ENCODE measurements at places on chromosomes 3 and 15. TPM values are rescaled to one million over a fixed set of nuclear protein-coding genes. Genes with fewer than 3 reads are reported as not detected.

CHRM5 gene
- total RNA-seq, result not detected

CNTN3 gene
- 2.3 TPM for total RNA-seq

DNA sequence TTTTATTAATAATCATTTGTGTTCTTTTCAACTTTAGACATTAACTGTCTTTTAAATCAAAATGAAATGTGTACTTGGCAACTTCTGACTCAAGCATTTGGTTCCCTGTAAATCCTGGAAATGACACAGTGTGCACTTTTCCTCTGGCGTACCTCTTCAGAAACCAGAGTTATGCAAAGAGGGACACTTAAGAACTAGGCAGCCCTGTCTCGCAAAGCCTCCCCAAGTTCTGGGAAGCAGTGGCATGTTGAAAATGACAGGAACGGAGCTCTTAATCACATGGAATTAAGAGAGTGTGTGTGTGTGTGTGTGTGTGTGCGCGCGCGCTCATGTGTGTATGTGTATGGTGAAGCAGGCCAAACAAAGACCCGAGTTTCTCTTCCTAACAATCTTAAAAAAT, 707.4 kb downstream of the MECOM start:
- no peak overlapping the region for H3K4me3 ChIP-seq
- no peak overlapping the region for H3K27ac ChIP-seq
- H3K36me3 ChIP-seq, result no peaks in the 10 kb centered on the region
- no peaks in the 10 kb centered on the region for H3K27me3 ChIP-seq

- no peak overlapping the region for H3K27ac ChIP-seq
- H3K4me1 ChIP-seq, result no peaks in the 10 kb centered on the region
- no peak overlapping the region for H3K4me3 ChIP-seq
- H3K36me3 ChIP-seq, result no peaks in the 10 kb centered on the region
These were observed 14.1 kb downstream of the TMEM207 start for GRCh38 chr3:190435618-190436017.

DNA sequence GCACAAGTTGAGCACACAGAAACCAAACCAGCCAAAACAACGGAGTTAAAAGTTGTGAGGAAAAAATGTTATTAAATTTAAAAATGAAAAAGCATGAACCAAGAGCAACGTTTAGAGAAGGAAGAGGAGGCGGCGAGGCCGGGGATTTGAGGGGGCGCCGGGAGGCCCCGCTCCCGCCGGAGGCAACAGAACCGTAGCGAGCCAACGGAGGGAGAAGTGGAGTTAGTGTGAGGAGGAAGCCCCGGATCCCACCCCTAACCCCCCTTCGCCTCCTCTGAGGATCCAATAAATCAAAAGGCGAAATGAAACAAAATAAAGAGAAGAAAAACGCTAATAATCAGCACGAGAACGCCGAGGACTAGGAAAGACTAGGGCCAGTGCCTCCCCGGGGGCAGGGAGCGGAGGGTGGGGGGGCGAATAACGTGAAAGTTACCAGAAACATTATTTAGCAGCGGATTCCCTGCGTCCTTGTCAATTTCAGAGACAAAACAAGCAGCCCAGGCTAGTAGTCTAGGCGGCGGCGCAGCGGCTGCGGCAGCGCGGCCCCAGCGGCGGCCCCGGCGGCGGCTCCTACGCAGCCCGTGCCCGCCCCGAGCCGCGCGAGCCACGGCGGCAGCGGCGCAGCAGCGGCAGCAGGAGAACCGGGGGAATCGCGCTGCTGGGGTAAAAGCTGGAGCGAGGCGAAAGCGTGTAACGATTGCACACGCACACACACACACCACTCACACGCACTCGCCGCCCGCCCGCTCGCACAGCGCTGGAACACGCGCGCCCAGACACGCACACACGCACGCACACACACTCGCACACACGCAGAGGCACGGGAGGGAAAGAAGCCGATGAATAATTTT, 1.7 kb downstream of the MEIS2 start:
- no peaks in the 10 kb centered on the region for H3K36me3 ChIP-seq
- H3K27ac ChIP-seq, result peak overlapping the region; percentile 96

PPP1R14D gene
- total RNA-seq, result not detected

DNA sequence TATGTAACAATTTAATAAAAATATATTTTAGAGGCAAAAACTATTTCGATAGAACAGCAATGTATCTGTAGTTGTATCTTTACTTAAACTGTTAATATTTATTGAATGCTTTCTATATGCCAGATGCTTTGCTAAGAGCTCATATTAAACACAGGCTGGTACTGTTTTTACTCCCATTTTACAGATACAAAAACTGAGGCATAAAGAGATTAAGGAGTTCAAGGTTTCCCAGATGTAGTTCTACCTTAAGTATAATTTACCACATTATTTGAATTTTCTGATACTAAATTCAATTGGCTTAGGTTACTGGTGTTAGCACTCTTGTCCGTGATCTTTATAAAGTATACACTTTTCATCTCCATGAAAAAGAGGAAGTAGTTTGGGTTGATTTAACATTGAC, 149.8 kb downstream of the ROBO2 start:
- H3K36me3 ChIP-seq, result no peaks in the 10 kb centered on the region
- H3K4me1 ChIP-seq, result peaks cover 3% of the 10 kb centered on the region
- no peak for DNase-seq

DNA sequence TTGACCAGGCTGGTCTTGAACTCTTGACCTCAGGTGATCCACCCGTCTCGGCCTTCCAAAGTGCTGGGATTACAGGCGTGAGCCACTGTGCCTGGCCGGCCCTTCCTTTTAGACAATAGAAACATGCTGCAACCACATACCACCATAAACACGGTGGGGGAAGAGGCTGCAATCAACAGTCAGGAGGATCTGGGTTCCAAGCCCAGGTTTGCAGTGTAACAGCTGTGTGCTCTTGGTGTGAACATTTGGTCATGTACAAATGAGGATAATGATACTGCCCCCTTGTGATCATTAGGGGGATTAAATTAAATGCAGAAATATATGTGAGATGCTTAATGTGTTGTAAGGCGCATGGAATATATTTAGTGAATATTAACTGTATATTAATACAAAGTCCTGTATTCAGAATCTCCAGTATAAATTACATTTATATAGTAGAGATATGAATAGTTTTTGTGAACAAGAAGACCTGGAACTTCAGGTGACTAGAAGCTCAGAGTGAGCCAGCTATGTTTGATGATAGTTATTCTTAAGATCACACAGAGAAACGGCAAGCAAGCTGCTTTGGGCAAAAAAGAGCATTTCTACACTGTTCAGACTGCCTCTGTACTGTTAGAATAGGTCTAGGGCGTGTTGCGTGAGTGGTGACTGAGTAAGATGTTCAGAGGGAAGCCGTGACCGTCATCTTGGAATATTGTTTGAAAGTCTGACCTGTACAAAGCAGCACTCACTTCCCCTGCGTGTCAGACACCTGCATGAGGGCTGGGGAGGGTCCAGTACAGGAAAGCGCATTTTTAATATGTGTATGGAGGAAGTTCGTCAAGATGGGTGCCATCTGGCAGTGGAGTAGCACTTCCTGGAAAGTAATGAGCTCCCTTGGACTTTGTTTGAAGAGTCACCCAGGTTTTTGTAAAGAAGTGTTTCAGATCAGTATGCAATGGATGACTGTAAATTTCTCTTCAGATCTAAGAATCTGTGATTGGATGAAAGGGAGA, 125.8 kb downstream of the PGPEP1L start:
- no peaks in the 10 kb centered on the region for H3K4me1 ChIP-seq
- H3K36me3 ChIP-seq, result no peaks in the 10 kb centered on the region
- H3K27ac ChIP-seq, result no peak overlapping the region
- no peak overlapping the region for H3K4me3 ChIP-seq

- H3K4me3 ChIP-seq, result no peak overlapping the region
- H3K4me1 ChIP-seq, result no peaks in the 10 kb centered on the region
- H3K27ac ChIP-seq, result no peak overlapping the region
- peaks cover 15% of the 10 kb centered on the region for H3K36me3 ChIP-seq
These were observed 74.2 kb downstream of the ATG7 start for GRCh38 chr3:11346416-11346815.

DNA sequence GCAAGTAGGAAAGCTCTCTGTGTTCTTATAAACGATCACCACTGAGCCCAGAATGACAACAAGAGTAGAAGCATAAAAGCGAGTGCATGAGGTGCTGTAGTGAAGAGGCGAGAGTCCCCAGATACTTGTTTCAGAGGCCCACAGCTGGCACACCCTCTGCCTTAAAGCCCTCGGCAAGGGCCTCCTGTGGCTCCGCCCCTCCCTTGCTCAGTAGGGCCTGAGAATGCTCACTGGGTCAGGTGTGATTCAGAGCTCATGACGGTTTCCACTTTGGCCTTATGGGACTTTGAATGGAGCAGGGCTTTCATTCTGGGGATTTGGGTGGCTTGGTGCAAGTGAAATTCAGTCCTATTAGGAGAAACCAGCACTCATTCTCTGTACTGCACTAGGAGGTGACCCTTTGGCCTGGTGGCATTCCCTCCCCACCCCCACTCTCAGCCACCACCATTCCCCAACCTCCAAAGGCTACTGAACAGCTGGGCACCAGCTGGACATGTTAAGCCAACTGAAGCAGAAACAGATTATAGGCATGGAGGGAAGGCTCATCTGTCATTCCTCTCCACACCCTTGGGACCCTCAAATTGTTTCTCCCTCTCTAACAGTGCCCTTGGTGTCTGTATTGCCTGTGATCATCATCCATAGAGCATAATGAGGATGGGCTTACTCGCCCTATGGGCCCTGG, 109.6 kb upstream of the CTDSPL start:
- no peak overlapping the region for H3K4me3 ChIP-seq
- no peaks in the 10 kb centered on the region for H3K4me1 ChIP-seq
- no peak for DNase-seq
- no peaks in the 10 kb centered on the region for H3K36me3 ChIP-seq

GRCh38 chr15:78368651-78369050, 28.5 kb downstream of the CRABP1 start:
- H3K4me1 ChIP-seq, result peaks cover 7% of the 10 kb centered on the region
- no peak overlapping the region for H3K27ac ChIP-seq
- H3K36me3 ChIP-seq, result no peaks in the 10 kb centered on the region
- DNase-seq, result no peak

DNA sequence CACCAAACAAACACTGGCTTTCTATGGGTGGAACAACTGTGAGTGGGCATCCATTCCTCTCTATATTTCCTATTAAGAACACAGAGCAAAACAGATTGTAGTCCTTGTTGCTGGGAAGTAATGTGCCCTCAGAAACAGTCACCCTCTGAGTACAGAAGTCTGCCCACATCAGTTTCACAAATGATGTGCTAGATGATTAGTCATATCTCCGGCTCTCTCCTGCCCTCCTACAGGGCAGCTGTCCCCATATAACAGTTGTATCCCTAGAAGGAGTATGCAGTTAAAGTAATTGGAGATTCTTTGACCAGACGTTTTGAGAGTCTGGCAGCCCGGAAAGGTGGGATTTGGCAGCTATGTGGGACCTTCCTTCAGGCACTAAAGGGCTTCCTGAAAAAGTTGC, 159.9 kb downstream of the APBA2 start:
- no peak overlapping the region for H3K27ac ChIP-seq
- no peak overlapping the region for H3K4me3 ChIP-seq
- no peak for DNase-seq
- H3K36me3 ChIP-seq, result no peaks in the 10 kb centered on the region
- no peaks in the 10 kb centered on the region for H3K27me3 ChIP-seq

EEFSEC gene
- total RNA-seq, result 11.5 TPM

- peaks cover 3% of the 10 kb centered on the region for H3K36me3 ChIP-seq
- no peaks in the 10 kb centered on the region for H3K27me3 ChIP-seq
- H3K4me3 ChIP-seq, result no peak overlapping the region
- peaks cover 12% of the 10 kb centered on the region for H3K4me1 ChIP-seq
These were observed 298.1 kb downstream of the ADAMTS17 start for GRCh38 chr15:100043692-100044091.

SCN5A gene
- total RNA-seq, result not detected

DNA sequence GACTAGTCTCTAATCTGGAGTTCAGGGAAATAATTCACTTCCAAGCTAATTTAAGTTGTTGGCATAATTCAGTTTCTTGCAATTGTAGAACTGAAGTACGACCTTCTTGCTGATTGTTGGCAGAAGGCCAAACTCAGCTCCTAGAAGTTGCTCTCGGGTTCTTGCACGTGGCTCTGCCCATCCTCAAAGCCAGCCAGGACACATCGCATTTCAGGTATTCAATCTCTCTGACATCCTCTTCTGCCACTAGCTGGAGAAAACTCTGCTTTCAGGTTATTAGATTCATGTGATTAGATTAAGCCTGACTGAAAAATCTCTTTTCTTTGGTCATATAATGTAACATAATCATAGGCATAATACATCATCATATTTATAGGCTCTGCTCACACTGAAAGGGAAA, 362.0 kb downstream of the ZPLD1 start:
- H3K27ac ChIP-seq, result no peak overlapping the region
- no peak for DNase-seq
- H3K4me3 ChIP-seq, result no peak overlapping the region

- no peak overlapping the region for H3K27ac ChIP-seq
- no peak overlapping the region for H3K4me3 ChIP-seq
- no peaks in the 10 kb centered on the region for H3K36me3 ChIP-seq
- H3K27me3 ChIP-seq, result no peaks in the 10 kb centered on the region
- DNase-seq, result no peak
These were observed 36.5 kb upstream of the SPTBN5 start for GRCh38 chr15:41930221-41930866.

DNA sequence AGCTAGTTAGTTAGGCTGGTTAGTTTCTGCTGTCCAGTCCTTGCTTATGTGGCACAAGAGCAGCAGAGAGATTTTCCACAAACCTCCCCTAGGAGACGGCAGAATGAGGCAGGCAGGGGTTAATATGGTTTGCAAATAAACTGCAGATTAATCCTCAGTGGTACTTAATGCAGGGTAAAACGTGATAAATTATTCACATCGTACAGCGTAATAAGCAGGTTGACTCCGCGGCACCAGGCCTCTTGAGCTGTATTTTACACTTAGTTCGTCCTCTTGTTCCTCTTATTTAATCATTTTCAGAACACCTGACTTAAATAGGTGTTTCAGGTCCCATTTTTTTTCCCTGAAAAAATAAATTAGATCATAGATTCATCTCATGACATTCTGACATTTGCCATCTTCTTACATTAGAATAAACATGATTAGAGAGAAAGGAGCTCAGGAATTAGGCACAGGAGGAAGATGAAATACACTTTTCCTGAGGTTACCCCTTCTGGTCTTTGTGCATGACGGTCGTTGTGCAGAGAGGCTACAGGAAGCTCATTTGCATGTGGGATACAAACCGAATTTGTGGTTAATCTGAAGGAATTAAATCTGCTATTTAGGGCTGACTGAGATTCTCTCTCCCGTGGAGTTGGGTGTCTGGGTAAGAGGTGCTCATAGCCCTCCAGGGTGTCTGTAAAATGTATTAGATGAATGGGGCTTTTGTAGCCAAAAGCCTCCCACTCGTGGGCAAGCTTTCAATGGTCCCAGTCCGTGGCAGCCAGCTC, 27.1 kb upstream of the VPS8 start:
- H3K27ac ChIP-seq, result no peak overlapping the region
- H3K36me3 ChIP-seq, result no peaks in the 10 kb centered on the region
- no peak for DNase-seq
- no peak overlapping the region for H3K4me3 ChIP-seq
- no peaks in the 10 kb centered on the region for H3K4me1 ChIP-seq
- H3K27me3 ChIP-seq, result no peaks in the 10 kb centered on the region

- no peaks in the 10 kb centered on the region for H3K36me3 ChIP-seq
- no peak overlapping the region for H3K27ac ChIP-seq
- H3K4me3 ChIP-seq, result no peak overlapping the region
- no peak for DNase-seq
- H3K4me1 ChIP-seq, result no peaks in the 10 kb centered on the region
These were observed 78.4 kb downstream of the AKAP13 start for GRCh38 chr15:85458764-85459163.

Measured in right lobe of liver (tissue), 6 donors.